ENCODE measurements at places on chromosomes 16 and 17.

GRCh38 chr17:48037036-48037837, at the start of gene COPZ2:
TSS of gene COPZ2 (minus strand) at chr17:48037797. CDS start at chr17:48037777, 20 bp downstream.
- no peak for DNase-seq

DNA sequence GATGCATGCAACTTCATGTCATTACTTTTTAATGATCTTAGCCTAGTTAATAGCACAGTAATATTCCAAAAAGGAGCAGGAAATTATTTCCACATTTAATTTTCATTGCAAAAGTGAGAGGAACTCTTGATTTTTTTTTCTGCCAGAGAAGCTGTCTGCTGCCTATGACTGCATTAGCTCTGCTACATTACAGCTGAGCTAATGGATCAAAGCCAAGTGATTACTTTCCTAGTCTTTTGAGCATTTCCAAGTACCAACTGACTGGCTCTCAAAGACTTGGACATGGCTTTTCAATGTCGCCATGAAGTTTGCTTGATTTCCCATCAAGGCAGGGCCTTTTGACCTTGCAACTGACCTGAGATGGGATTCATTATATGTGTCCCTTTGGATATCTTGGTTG, 356.6 kb upstream of the XYLT1 start:
- no peak for DNase-seq

DNA sequence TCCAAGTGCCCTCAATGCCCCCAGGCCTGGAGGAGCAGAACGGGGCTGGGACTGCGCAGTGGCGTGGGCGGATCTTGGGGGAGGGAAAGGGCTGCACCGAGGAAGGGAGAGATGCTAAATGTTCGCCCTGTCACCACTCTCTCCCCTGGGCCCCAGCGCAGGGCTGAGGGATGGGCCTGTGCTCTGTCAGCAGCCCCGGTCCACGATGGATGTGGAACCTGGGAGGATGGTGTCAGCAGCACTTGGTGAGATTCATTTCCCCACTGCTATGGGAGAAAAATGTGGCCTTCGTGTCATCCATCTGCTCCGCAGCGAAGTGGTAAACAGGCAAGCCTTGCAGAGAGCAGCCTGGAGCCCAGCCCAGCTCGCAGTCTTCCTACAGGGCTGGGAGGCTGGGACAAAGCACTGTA, 72.0 kb downstream of the TMEM132E start:
- DNase-seq, result no peak

- DNase-seq, result no peak
Observed at GRCh38 chr17:74481621-74482020, 15.2 kb downstream of the CD300A start.

DNA sequence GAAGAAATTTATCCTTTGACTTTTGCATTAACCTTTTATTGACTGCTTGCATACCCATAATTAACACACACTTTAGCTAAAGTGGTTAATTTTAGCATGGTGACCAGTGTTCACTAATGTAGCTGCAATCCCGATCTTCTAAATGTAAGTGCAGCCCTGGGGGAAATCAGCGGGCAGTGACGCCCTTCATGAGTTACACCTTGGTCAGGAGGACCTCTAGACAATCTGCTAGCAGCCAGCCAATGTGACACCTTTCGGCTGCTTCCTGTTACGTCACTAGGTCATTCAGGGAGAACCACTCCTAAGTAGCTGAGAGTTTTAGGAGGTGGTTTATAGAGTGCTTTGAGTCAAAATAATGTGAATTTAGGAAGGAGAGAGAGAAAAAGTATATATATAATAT, 180.5 kb downstream of the IRX3 start:
- no peak for DNase-seq

DNA sequence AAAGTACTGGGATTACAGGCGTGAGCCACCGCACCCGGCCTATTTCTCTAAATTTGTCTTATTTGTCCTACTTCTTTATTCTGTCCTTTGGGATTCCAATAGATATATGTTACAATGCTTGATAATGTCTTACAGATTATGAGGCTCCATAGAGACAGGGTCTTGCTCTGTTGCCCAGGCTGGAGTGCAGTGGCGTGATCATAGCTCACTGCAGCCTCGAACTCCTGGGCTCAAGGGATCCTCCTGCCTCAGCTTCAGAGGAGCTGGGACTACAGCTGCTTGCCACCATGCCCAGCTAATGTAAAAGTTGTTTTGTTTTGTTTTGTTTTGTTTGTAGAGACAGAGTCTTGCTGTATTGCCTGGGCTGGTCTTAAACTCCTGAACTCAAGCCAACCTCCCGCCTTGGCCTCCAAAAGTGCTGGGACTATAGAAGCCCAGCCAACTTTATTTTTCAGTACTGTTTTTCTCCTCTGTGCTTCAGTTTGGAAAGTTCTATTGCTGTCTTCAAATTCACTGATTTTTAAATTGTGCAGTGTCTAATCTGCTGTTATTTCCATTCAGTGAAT, 10.3 kb downstream of the ANKRD13B start:
- DNase-seq, result no peak

- no peak for DNase-seq
Observed at GRCh38 chr16:66926961-66927436, 1.7 kb upstream of the RRAD start.

- no peak for DNase-seq
Observed at GRCh38 chr17:9900784-9901183, 4.3 kb downstream of the RCVRN start.

DNA sequence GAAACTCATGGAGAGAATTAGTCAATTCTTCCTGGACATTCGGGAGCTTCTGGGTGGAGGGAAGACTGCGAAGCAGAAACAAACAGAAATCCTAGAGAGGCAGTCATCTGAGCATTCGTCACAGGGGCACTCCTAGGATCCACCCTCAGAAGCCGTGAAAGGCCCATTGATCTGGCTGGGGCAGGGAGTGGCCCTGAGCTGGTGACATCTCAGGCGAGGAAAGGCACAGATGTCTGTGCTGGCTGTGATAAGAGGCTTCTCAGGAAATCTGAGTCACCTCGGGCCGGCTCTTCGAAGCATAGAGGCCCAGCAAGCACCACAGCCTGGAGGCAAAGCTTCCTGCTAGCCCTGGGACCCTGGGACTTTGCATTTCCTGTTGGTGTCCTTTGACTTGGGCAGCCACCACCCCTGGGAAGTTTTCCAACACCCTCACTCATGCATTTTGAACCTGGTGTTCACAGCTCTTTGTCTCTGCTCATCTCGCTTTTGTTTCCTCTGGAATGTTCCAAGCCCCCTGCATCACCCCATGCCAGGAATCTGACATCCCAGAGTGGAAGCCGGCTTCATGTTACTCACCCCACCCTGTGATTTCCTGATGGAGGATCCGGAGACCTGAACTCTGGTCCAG, 23.3 kb upstream of the CDRT4 start:
- no peak for DNase-seq

DNA sequence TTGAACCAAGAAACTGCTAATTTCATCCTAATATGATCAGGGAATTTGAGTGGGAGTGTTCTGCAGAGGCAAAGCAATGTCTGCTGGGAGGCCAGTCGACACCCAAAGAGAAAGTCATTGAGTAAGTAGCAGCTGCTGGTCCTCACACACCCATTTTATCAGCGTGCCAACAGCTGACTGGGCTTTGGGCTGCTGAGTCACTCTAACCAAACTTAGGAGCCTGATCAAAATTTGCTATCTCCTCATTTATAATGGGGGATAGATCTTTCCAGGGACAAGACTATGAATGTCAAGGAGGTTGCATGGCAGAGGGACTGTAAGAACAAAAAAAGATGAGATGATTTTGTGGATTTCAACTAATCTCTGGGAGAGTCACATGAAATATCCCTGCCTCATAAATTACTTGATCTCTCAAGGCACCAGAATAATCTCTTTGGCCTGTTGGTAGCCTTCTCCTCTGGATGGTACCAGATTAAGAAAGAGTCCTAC, 32.9 kb downstream of the CPSF4L start:
- no peak for DNase-seq

Measured in right renal cortex interstitium (tissue), 3 donors.